AML-193 (cell line): ENCODE measurements at places on chromosomes 13 and 19.

DNA sequence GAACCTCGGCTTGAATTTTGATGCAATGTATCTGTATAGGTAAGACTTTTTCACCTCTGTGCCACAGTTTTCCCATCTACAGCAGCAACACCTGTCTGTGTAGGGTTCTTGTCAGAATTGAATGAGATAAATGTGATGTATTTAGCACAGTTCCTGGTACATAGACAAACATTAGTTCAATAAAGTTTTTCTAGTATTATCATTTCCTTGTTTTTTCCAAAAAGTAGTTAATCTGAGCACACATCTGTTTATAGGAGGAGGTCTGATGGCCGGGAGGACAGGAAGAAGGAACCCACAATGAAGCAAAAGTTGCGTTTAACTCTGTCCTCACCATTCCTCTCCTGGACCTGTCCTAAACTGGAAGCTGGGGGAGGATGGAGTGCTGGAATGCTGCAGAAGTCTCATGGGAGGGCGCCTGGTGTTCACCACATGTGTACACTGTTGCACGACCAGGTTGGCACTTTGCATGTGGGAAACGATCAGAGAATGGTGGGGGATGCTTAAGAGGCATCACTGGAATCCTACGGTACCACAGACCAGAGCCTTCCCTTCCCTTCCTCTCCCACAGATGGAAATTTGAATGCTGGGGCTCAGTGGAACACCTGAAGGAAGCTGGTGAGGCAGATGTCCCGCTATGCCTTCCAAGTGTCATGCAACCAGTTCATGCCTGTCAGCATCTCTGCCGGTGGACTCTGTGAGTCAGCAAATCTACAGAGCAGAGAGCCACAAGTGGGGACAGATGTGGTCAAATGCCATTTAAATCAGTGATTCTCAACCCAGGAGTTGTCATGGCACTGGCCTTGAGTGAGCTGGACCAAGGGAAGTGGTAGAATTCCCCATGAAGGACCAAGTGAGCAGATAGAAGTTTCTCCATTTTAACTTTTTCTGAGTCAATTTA, 315.6 kb downstream of the DLEU7 start:
- no peak for DNase-seq

GRCh38 chr13:66821551-66821950, 408.6 kb downstream of the PCDH9 start:
- no peak for DNase-seq

DNA sequence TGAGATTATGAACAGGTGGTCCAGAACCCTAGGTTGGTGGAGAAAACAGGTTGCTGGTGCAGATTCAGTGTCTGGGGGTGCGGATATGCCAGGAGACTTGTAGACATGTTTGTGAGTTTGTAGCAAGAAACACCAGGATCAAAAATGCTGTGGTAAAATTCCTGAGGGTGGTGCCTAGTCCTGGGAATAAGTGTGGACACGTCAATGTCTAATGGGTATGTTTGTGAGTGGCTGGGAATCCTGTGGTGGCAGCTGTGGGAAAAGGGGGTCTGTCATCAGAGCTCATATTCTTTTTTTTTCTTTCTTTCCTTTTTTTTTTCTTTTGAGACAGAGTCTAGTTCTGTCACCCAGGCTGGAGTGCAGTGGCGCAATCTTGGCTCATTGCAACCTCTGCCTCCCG, 7.2 kb downstream of the ZNF708 start:
- no peak for DNase-seq

DNA sequence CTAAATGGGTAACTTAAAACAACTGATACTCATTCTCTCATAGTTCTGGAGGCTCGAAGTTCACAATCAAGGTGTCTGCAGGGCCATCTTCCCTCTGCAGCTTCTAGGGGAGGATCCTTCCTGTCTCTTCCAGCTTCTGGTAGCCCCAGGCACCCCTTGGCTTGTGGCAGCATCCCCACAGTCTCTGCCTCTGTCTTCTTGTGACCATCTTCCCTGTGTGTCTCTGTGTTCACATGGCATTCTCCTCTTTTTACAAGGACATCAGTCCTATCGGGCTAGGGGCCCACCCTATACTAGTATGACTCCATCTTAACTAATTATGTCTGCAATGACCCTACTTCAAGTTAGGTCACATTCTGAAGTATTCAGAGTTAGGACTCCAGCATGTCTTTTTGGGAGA, 73.5 kb downstream of the ANKRD10 start:
- DNase-seq: no peak

DNA sequence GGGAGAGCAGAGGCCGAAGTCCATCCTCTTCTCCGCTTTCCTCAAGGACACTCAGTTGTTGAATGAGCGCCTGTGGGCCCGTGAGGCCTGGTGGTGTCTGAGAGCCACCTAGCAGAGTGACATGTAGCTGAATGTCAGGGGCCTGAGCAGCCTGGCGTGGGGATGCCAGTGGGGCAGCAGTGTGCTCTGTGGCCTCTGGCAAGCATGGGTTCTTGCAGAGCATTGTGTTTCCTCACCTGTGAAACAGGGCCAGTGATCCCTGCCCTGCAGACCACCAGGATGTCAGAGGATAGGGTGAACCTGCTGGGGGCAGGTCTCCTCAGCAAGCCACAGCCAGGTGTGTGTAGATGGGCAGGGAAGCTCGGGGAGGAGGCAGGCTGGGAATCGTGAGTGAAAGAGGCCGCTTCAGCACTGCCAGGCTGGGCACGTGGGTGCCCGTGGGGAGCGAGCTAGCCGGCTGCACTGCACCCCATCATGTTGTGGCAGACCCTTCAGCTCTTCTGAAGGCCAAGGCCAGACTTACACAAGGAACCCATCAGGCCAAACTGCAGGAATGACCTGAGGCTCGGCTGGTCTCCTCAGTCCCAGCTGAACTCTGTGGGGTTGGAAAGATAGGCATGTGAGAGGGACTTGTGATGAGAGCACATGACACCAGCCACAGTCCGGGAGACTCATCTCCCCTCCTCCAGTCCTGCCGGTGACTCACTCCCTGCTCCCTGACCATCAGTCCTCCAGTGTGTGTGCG, 5.0 kb downstream of the PPP1R37 start:
- no peak for DNase-seq
